ENCODE measurements at places on chromosomes 16 and 17. TPM values are rescaled to one million over a fixed set of nuclear protein-coding genes. Genes with fewer than 3 reads are reported as not detected.

UTS2R gene
- total RNA-seq = not detected

PCTP gene
- total RNA-seq = 0.56 TPM

SEZ6L2 gene
- total RNA-seq = not detected

PRKCB gene
- 62.8 TPM for total RNA-seq

ZNF19 gene
- 4.8 TPM for total RNA-seq

- no peak for DNase-seq
Observed at GRCh38 chr17:35666070-35666469, 65.4 kb upstream of the RASL10B start.

DNA sequence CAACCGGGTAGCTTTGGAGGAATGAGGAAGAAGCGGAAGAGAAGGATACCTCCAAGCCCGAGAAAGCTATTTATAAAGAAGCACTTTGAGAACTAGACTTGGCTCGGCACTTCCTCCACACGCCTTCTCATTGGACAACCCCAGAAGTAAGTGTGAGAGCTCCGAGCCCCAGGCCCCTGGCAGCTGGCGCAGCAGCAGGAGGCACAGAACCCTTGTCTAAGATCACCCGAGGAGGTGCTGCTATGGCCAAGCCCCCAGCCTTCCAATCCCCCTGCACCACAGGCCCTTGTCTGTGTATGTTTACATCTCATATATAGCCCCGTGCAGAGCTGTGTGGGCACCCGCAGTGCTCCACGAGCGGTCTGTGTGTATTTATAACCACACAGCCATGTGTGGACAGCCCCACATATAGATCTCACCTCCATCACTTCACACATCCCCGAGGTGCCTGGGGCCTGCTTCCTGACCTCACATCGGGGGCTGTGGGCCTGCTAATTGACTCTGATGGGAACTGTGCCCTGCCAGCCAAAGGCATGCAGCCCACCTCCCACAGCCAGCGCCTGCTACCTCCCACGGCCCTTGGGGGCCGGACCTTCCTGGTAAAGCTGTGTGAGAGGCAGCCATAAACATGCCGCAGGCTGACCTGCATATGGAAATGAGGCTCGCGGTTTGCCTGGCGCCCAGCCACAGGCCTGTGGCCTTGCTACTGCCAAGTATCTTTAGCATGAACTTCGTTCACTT, 96.1 kb downstream of the C17orf67 start:
- DNase-seq = no peak

GRCh38 chr16:89958068-89958467, 9.5 kb downstream of the DEF8 start:
- DNase-seq = no peak

- DNase-seq = peak; percentile 28
Observed at GRCh38 chr17:76383546-76384221, 725 bp upstream of the SPHK1 start.

- DNase-seq = no peak
Observed at GRCh38 chr16:57133886-57134285, 41.5 kb downstream of the CPNE2 start.

DNA sequence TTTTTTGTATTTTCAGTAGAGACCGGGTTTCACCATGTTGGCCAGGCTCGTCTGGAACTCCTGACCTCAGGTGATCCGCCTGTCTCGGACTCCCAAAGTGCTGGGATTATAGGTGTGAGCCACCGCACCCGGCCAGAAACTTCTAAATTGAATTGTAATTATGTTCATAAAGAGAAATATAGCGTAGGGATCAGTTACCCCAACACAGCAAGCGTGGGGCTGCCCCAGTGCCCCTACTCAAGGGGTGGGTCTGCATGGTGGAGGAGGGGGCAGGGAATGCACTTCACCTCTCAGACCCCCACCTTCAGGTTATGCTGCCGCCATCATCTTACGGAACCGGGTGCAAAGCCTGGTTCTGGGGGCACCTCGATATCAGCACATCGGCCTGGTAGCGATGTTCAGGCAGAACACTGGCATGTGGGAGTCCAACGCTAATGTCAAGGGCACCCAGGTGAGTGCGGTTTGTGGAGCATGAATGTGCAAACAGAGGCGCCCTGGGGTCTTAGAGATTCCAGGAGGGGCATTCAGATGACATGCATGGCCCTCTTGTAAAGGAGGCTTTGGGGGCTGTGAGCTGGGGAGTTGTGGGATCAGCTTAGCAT, 18.0 kb downstream of the ITGAM start:
- no peak for DNase-seq

- no peak for DNase-seq
Observed at GRCh38 chr16:1990351-1991134, 773 bp downstream of the SYNGR3 start.

- no peak for DNase-seq
Observed at GRCh38 chr16:49734331-49734730, 121.6 kb downstream of the ZNF423 start.

DNA sequence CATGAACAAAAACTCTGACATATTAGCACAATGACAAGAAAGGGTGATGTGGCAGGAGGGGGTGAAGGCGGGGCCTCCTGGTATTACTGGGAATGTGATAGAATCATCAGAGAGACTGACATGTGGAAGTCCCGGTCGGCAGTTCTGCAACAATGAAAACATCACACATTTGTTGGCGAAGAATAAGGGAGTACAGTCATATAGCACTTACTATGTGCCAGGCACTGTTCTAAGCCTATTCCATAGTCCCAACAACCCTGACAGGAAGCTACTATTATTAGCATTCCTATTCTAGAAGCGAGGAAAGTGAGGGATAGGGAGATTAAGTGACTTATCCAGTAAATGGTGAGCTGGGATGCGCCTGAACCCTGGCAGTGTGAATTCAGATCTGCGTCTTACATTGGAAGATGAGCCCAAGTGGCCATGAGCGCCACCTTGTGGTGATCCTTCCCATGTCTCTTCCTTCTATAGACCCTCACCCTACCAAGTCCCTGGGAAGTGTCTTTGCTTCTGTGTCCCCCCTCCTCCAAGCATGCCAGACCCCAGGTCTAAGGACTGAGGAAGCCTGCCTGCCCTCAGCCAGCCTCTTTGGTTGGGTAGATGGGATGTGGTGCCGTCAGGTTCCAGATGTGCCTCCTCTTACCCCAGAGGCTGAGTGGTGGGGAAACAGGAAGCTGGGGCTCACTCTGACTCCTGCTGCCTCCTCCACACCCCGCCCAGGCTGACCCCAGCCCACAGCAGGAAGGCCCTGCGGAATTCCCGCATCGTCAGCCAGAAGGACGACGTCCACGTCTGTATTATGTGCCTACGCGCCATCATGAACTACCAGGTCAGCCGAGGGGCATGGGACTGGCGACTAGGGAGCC, 14.0 kb downstream of the FMNL1 start:
- peak; percentile 83 for DNase-seq

DNA sequence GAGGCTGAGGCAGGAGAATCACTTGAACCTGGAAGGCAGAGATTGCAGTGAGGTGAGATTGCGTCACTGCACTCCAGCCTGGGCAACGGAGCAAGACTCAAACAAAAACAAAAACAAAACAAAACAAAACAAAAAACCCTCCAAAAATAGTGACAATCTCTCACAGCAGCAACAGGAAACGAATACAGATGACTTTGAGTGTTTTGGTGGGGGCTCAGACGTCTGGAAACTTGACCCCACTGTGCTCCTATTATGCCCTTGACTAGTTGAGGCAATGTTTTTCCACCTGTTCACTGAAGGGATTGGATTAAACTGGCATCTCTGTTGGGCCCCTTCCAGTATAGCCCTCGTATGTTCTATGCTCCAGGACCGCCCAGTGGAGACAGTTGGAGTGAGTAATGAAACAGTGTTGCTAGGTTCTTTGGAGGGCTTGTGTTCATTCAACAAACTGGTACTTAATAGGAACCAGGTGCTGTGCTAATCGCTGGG, 167.0 kb downstream of the UTP18 start:
- DNase-seq = peak; percentile 70

Data from CD8-positive, alpha-beta T cell (primary cell).